Large intestine (tissue), 12 donors: ENCODE measurements at places on chromosomes 7 and 10.

DNA sequence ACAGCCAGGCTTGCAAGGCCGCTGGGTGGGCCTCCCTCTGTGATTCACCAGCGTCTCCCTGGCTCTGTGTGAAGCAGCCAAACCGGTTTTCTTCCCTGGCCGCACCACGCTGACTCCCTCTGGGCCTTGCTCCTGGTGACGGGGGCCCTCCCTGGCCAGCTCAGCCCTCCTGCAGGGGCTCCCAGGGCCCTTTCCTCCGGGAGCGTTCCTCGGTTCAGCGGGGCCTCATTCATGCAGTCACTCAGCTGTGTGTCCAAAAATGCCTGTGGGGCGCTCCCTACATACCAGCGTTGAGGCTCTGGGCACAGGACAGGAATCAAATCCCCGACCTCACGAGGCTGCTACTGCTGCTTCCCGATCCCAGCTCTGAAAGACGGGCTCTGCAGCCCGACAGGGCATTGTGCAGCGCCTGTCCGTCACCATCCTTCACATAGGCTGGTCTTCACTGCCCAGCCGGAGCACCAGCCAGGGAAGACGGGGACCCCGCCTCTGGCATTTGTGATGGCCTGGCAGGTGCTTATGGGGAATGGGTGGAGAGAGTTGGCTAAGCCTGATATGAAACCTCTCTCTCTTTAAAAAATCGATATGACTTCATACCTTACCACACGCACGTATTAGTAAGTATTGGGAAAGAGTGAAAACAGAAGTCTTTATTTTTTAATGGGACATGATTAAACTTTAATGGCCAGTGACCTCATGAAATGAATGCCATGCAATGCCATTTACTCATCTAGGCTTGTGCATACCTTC, 110.0 kb upstream of the SHH start:
- H3K4me3 ChIP-seq = no peak overlapping the region
- peaks cover 20% of the 10 kb centered on the region for H3K4me1 ChIP-seq
- no peaks in the 10 kb centered on the region for H3K36me3 ChIP-seq

DNA sequence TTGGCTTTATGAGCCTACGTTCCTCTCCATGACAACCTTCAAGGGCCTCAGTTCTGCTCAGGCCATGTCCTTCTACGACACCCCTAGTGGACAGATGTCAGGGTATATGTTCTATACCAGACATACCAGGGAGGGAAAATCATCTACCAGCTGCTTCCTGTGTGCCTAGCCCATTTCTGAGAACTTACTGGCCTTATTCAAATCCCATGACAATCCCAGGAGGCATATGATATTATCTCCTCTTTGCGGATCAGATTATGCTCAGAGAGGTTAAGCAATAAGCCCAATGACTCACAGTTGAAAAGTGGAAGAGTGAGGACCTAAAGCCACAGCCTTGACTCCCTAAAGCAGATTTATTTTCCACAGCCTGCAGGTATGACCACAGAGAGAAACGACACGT, 139.3 kb downstream of the GLI3 start:
- no peak for DNase-seq
- peaks cover 13% of the 10 kb centered on the region for H3K4me1 ChIP-seq
- H3K27me3 ChIP-seq = no peaks in the 10 kb centered on the region
- no peaks in the 10 kb centered on the region for H3K36me3 ChIP-seq

GRCh38 chr7:98294798-98295382, 13.4 kb downstream of the BRI3 start:
- H3K27me3 ChIP-seq = no peaks in the 10 kb centered on the region
- DNase-seq = peak; percentile 59
- H3K27ac ChIP-seq = no peak overlapping the region
- H3K4me3 ChIP-seq = no peak overlapping the region
- peaks cover 54% of the 10 kb centered on the region for H3K36me3 ChIP-seq

- H3K4me1 ChIP-seq = no peaks in the 10 kb centered on the region
- no peak for DNase-seq
- H3K36me3 ChIP-seq = no peaks in the 10 kb centered on the region
- H3K27ac ChIP-seq = no peak overlapping the region
- H3K27me3 ChIP-seq = no peaks in the 10 kb centered on the region
These were observed 74.9 kb downstream of the CARD11 start for GRCh38 chr7:2968616-2969397.

GRCh38 chr10:103154521-103155299, 38.4 kb downstream of the NT5C2 start:
- DNase-seq = peak; percentile 30
- peaks cover 3% of the 10 kb centered on the region for H3K4me1 ChIP-seq
- H3K27ac ChIP-seq = peak overlapping the region; percentile 31
- H3K36me3 ChIP-seq = peaks cover 2% of the 10 kb centered on the region

DNA sequence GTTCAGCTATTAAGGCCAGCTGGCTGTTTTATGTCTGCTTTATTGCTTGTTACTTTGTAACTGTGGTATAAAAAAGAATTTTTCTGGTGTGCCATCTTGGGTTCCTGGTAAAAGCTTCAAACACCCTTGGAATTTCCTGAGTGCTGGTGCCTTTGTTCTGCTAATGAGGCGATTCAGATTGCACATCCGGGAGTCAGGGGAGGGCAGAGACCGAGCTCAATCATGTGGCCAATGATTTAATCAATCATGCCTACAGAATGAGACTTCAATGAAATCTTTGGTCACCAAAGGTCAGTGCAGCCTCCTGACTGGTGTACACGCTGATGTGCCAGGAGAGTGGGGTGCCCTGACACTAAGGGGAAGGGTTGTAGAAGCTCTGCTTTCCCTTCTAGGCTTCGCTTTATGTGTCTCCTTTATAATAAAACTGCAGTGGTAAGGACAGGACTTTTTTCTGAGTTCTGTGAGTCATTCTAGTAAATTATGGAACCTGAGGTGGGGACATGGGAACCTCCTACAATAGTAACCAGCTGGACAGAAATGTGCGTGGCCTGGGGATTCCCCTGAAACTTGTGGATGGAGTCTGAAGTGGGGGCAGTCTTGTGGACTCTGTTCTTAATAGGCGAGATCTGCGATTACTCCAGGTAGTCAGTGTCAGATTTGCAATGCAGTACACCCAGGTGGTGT, 69.4 kb upstream of the OGDHL start:
- H3K27ac ChIP-seq = peak overlapping the region; percentile 21
- peaks cover 13% of the 10 kb centered on the region for H3K36me3 ChIP-seq
- DNase-seq = peak; percentile 70
- H3K4me3 ChIP-seq = no peak overlapping the region

GRCh38 chr7:12373580-12374263, 29.9 kb downstream of the VWDE start:
- no peaks in the 10 kb centered on the region for H3K27me3 ChIP-seq
- no peak for DNase-seq
- H3K36me3 ChIP-seq = no peaks in the 10 kb centered on the region
- no peak overlapping the region for H3K27ac ChIP-seq

DNA sequence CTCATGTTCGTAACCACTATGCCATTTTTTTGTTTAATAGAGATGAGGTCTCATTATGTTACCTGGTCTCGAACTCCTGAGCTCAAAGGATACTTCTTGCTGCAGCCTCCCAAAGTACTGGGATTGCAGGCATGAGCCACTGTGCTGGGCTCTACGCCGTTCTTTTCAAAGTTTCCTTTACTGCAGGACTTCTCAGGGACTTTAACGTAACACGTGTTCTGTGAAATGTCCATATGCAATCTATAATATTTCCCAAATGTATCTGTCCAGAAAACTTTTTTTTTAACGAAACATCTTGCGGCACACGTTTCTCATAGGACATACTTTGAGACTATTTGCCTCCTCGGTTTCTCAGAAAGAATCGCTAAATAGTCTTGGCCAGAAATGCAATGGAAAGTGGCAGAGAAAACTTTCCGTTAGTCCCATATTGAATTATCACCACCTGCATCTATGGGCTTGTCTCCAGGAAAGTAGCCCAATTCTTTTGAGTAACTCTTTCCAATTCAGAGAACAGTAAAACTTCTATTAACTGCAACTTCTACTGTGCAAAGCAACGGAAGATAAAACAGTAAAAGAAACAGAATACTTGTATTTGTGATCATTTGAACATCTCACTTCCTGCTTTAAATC, 96.3 kb downstream of the ELMO1 start:
- DNase-seq = no peak
- H3K27ac ChIP-seq = no peak overlapping the region
- H3K4me3 ChIP-seq = no peak overlapping the region
- H3K27me3 ChIP-seq = no peaks in the 10 kb centered on the region

DNA sequence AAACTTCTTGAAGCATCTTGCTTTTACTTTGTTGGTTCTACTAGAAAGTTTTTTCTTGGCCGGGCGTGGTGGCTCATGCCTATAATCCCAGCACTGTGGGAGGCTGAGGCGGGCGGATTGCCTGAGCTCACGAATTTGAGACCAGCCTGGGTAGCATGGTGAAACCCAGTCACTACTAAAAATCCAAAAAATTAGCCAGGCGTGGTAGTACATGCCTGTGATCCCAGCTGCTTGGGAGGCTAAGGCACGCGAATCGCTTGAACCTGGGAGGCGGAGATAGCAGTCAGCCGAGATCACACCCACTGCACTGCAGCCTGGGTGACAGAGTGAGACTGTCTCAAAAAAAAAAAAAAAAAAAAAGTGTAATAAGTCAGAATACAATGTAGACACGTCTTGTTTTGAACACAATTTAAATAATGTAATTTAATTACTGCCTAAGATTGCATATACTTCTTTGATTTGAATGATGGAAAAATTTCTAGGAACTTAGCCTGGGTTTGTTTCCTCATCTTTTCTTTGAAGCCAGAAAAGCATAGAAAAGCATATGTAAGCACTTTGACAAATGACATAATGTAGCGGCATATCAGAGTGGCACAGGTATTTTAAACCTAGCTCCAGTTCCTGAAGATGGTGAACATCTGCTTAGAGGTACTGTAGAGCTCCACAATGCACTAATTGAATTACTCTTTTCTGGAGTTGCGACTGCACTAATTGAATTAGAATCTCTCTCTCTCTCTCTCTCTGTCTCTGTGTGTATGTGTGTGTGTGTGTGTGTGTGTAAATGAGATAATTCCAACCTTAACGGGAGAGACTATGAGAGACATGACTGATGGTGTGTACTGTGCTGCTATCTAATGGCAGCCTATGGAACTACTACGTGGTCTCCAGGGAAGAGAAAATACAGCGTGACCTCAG, 87.8 kb downstream of the BTRC start:
- no peaks in the 10 kb centered on the region for H3K4me1 ChIP-seq
- H3K36me3 ChIP-seq = no peaks in the 10 kb centered on the region
- DNase-seq = peak; percentile 49
- H3K27ac ChIP-seq = no peak overlapping the region
- H3K27me3 ChIP-seq = no peaks in the 10 kb centered on the region

DNA sequence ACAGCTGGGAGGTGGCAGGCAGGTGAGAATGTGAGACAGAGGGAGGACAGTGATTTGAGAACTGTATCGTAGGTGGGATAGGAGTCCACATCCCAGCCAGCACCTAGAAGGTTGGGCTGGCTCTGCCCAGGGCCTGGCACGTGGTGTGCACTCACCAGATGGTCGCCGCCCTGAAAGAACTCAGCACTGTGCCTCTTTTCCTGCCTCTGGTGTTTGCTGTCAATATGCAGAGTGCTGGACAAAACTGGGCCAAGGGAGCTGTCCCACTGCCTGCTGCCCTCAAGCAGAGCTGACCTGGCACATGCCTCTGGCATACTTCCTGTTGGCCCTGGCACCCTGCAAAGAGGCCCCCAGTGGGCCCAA, 36.8 kb downstream of the CHST3 start:
- no peaks in the 10 kb centered on the region for H3K36me3 ChIP-seq
- no peak overlapping the region for H3K4me3 ChIP-seq
- H3K27me3 ChIP-seq = no peaks in the 10 kb centered on the region
- H3K27ac ChIP-seq = no peak overlapping the region
- H3K4me1 ChIP-seq = peaks cover 21% of the 10 kb centered on the region
- no peak for DNase-seq

GRCh38 chr10:6141296-6142151, 52.7 kb downstream of the RBM17 start:
- no peaks in the 10 kb centered on the region for H3K36me3 ChIP-seq
- H3K4me1 ChIP-seq = no peaks in the 10 kb centered on the region
- H3K4me3 ChIP-seq = no peak overlapping the region
